ENCODE measurements at places on chromosomes 12 and 14.
A peak's percentile ranks its signal among the peaks of the same experiment; 100 is the strongest.

GRCh38 chr12:63276537-63277365 is 125.8 kb upstream of the AVPR1A start:
- DNase-seq: no peak

DNA sequence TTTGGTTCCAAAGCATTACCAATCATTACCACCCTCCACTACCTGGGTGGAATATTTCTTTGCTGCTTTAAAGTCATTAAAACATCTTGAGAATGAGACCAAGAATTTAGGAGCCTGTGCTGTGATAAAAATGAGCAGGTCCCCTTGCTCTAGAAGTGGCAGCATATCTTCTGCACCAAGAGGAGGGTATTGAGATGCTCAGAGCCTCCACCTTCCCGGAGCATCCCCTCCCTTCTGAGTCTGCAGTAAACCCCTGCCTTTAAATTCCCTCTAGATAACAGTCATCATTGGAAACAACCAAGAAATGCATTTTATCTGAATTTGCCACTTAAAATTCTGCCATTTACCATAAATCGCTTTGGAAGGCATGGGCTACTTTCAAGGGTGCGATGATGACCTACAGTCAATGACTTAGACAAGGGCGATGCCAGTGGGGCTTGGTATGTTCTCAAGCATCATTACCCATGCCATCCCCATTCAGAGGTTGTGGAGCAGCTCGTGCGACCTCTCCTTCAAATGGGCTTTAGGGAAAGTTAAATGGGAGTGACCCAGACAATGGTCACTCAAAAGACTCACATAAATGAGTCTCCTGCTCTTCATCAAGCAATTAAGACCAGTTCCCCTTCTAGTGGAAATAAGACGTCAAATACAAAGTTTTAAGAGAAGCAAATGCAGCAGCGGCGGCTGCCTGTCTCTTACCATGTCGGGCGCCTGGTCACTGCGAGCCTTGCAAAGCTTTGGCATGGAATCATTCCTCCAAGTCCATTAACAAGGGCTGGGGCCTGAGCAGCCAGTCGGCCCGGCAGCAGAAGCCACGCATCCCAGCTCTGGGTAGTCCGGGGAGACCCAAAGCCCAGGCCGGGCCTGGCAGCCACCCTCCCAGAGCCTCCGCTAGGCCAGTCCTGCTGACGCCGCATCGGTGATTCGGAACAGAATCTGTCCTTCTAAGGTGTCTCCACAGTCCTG is 334.5 kb downstream of the TMEM121 start:
- no peak for DNase-seq

- DNase-seq: no peak
Observed at GRCh38 chr12:96136725-96137378, 57.3 kb upstream of the ELK3 start.

- no peak for DNase-seq
Observed at GRCh38 chr14:72796935-72797334, 97.0 kb downstream of the DPF3 start.

GRCh38 chr14:66503532-66503931 is 4.4 kb upstream of the GPHN start:
- DNase-seq: no peak

- DNase-seq: no peak
Observed at GRCh38 chr12:98868538-98868937, 223.4 kb downstream of the APAF1 start.

GRCh38 chr12:28586481-28586880 is 396.2 kb downstream of the CCDC91 start:
- DNase-seq: no peak

GRCh38 chr12:56150563-56150962 is 1.8 kb upstream of the MYL6B start:
- no peak for DNase-seq

- no peak for DNase-seq
Observed at GRCh38 chr12:45721954-45722353, 7.6 kb upstream of the ARID2 start.

DNA sequence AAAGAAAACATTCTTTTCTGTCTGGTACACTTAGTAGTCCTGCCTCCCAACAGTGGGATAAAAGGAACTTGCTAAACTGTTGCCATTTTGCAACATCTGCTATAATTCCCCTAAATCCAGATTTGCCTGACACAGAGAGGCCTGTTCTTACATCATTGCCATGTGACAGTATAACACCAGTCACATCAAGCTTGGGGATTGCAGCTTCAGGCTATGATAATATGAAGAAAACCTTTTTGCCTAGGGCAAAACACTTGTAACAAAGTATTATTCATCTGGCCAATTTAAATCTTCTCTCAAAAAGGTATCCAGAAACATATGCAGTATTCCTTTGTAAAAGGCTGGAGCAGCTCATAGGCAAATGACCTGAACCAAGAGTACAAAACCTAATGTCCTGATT is 80.9 kb upstream of the OTX2 start:
- DNase-seq: no peak

GRCh38 chr12:93572712-93573551 is 457 bp downstream of the SOCS2 start:
- peak; percentile 31 for DNase-seq
